Hindlimb muscle (tissue), 1 donor: ENCODE measurements at places on chromosomes 11 and 22. TPM values are rescaled to one million over a fixed set of nuclear protein-coding genes. Genes with fewer than 3 reads are reported as not detected.

GRCh38 chr22:22030493-22031182 is 48.1 kb upstream of the TOP3B start:
- no peak for DNase-seq

The MS4A15 gene
- not detected for polyA plus RNA-seq

GRCh38 chr11:27116684-27117083 is 76.1 kb downstream of the BBOX1 start:
- no peak for DNase-seq

- no peak for DNase-seq
Measured at GRCh38 chr22:37498289-37498909, 12.2 kb upstream of the MFNG start.

GRCh38 chr11:18927550-18928322 is 11.5 kb downstream of the MRGPRX1 start:
- DNase-seq, result no peak

DNA sequence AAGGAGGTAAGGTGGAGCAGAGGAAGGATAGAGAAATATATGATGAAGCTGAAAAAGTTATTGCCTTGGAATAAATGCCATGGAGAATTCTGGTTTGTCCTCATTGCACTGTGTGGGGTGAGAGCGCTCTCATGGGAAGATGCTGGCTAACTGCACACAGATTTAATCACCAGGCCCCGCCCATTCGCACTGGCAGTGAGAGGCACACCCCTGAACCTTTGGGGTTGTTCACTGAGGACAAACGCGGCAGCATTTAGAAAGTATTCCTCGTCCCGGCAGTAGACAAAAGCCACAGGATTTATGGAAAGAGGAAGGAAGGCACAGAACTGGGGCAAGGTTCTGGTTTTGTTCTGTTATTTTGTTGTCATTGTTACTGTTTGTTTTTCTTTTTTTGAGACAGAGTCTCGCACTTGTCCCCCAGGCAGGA is 70.2 kb downstream of the MED15 start:
- no peak for DNase-seq

The SCARF2 gene
- 14.9 TPM for polyA plus RNA-seq

The CFAP300 gene
- polyA plus RNA-seq, result 2.2 TPM
